ENCODE measurements at places on chromosomes 12 and 14.

- no peak for DNase-seq
Observed at GRCh38 chr14:64915029-64915424, 772 bp downstream of the CHURC1 start.

DNA sequence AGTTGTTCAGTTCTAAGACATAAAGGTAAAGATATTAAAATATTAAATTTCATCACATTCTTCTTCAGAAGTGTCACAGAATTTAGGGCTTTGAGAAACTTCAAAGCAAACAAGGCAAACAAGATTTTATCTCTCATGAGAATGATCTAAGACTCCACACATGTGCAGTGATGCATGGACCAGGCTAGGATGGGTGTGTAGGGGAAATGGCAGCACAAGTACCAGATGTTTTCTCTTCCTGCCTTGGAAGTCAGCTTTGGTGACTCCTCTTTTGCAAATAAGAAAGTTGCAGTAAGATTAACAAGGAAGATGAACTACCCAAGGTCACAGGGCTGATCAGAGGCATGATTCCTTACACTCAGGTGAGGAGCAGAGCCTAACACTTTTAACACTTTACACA is 163.8 kb upstream of the LMNTD1 start:
- DNase-seq = no peak

DNA sequence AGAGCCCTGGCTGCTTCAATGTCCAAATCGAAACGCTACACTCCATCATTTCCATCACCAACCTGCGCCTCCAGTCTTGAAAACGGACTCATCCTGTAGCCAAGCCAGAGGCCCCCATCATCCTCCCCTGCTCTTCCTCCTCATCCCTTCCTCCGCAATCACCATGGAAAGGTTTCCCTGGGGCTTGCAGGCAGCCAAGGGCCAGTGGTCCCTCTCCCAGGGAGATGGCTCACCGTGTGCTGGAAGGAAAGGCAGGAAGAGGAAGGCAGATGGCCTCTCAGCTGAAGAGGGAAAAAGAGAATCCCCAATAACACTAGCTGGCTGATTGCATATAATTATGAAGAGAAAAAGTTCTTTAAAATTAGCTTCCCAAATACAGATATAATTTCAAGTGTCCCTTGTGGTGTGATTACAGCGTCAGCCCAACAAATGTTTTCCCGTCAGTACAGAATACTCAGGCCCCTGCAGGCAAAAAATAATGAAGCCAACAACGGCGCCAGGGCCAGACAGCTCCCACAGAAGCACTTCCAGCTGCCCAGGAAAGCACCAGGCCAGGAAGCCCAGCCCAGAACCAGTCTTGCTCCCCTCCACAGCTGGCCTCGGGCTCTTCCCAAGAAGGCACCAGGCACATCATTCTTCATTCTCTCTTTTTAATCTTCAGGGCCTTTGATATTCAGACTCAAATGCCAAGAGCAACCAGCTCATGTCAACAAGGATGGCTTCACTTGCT is 24.7 kb downstream of the ITPK1 start:
- DNase-seq = peak; percentile 39

DNA sequence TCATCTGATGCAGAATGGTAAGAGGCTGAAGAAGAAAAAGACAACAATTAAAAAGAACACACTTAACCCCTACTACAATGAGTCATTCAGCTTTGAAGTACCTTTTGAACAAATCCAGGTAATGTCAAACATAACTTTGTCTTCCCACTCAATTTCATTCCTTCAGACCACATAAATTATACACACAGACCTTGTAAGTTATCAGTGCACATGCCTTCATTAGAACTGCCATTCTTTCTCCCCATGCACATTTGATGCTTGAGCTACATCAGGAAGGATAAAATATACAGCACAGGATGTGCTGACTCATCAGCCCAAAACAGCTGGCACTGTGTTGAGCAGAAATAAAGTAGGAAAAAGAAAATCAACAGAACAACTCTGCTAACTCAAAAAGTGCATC is 246.7 kb downstream of the PAWR start:
- DNase-seq = no peak

DNA sequence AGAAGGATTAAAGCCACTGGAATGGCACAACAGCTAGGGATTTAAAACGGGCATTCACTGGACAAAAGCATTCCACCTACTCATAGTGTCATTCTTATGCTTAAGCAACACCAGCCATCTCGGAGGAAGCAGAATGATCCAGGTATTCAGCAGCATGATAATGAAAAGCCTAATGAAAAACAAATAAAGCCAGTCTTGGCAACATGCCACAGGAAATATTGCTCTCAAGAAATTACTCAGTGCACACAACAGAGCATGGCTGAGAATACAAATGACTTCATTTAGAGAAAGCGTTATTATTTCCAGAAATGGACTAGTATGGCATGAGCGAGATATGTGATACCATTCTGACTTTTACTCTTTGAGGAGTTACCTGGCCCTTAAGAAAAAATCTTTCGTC is 442.2 kb downstream of the APAF1 start:
- peak; percentile 52 for DNase-seq

GRCh38 chr12:5262885-5263284 is 169.0 kb upstream of the NTF3 start:
- DNase-seq = no peak

GRCh38 chr14:94868772-94869072 is 98.8 kb upstream of the GSC start:
- DNase-seq = no peak

DNA sequence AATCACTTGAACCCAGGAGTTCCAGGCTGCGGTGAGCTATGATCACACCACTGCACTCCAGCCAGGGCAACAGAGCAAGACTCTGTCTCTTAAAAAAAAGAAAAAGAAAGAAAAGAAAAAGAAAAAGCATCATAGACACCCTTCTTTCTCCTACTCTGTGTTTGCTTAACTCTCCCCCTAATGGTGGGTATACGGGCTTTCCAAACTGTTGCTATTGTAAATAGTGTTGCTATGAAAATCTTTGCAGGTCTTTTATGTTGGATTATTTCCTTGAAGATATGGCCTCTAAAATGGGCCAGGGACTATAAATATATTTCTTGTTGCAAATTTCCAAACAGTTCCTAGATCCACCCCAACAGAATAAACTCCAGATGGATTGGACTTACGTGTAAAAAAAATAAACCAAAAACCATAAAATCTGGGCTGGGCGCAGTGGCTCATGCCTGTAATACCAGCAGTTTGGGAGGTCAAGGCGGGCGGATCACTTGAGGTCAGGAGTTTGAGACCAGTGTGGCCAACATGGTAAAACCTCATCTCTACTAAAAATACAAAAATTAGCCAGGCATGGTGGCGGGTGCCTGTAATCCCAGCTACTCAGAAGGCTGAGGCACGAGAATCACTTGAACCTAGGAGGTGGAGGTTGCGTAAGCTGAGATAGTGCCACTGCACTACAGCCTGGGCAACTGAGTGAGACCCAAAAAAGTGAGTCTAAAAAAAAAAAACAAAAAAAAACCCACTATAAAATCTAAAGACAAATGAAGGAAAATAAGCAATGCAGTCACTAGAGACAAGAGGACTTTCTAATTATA is 25.9 kb downstream of the NFKBIA start:
- DNase-seq = no peak

- no peak for DNase-seq
Observed at GRCh38 chr14:66311058-66311457, 175.1 kb upstream of the CCDC196 start.

DNA sequence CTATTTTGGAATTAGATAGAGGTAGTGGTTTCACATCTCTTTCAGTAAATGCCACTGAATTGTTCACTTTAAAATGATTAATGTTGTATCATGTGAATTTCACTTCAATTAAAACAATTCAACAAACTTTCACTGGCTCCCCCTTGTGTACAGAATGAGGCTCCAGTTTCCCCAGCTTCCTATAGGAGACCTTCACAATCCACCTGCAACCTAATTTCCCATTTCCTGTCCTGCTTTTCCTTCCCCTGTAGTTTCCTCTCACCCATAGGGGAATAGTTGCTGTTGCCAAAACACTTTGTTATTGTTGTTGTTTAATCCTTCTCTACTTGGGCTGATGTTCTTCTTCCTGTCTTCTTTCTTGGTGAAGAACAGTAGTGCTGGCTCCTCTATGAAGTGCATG is 59.8 kb downstream of the NPAS3 start:
- no peak for DNase-seq

DNA sequence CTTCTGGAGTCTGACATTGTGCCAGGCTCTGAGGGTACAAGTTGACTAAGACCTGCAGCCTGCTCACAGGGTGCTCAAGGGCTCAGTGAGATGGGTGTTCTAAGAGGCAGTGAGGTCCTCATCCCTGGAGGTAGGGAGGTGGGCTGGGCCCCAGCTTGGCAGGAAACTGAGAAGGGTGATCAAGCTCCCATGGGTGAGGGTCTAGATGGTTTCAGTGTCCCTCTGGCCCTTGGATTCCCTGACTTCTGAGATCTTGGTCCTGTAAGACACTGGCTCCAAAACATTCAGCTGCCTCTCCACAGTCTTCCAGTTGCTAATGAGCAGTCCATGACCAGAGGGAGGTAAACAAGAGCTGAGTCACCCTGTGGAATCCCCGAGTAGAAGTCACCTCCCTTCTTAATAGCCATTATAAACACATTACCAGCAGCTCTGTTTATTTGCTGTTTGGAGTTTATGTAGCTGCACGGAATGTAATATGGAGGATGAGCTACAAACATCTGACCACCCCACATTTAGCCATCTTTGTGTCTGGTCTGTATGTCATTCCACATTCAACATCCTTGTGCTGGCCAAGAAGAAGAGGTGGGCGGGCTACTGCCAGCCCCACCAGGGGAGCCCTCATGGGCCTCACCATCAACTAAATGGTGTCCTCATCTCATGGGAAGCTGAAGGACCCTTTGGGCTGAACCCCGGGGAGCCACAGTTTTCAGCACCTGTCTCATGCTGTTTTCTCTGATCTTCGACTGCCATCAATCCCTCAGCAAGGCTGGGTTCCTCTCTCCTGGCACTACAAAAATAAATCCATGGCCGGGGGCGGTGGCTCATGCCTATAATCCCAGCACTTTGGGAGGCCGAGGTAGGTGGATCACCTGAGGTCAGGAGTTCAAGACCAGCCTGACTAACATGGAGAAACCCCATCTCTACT is 37.2 kb upstream of the BDKRB2 start:
- no peak for DNase-seq

DNA sequence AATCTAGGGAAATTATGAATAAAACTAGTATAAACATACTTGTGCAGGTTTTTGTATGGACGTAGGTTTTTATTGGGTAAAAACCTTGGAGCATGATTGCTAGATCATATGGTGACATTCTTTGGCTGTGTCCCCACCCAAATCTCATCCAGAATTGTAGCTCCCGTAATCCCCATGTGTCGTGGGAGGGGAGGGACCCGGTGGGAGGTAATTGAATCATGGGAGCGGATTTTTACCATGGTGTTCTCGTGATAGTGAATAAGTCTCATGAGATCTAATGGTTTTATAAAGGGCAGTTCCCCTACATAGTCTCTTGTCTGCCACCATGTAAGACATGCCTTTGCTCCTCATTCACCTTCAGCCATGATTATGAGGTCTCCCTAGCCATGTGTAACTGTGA is 120.9 kb downstream of the FOXA1 start:
- DNase-seq = no peak

- no peak for DNase-seq
Observed at GRCh38 chr14:104009297-104009696, 67.0 kb upstream of the RD3L start.

DNA sequence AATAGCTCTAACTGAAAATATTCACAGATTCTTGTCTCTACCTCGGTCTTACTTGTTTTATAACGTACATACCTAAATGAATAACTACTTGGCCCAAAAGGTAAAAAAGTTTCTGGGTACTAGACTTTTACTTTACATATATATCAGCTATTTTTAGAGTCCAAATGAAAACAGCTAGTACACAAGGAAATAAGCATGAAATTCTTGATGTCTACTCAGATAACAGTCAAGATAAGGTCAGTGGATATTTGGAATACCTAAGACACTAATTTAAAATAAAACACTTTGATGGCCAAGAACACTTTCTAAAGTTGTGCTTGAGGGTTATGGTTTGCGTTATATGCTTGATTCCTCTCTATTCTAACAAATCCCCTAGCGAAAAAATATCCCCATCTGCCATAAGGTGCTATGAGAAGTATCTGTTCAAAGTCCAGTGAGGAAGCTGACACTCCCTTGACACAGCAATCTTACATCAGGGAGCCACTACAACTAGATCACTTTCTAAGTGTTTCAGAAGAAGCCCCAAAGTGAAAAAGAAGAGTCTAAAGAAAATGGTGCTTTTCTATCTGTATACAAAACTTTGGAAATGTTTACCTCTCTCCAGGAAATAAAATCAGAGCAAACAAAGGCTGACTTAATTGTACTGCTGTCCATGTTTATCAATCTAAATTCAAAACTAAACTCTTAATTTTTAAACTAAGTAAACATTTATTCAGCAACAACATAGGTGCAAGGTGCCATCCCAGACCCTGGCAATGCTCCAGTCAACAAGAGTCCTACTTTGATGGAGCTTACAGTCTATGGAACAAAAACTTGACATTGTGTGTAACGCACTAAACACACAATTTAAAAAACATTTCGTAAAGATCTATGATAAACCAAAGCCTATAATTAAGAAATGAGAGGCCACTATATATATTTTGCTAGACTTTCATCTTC is 11.7 kb downstream of the PTPN21 start:
- DNase-seq = no peak

GRCh38 chr12:50221228-50222008 is 54.2 kb upstream of the CERS5 start:
- peak; percentile 39 for DNase-seq

DNA sequence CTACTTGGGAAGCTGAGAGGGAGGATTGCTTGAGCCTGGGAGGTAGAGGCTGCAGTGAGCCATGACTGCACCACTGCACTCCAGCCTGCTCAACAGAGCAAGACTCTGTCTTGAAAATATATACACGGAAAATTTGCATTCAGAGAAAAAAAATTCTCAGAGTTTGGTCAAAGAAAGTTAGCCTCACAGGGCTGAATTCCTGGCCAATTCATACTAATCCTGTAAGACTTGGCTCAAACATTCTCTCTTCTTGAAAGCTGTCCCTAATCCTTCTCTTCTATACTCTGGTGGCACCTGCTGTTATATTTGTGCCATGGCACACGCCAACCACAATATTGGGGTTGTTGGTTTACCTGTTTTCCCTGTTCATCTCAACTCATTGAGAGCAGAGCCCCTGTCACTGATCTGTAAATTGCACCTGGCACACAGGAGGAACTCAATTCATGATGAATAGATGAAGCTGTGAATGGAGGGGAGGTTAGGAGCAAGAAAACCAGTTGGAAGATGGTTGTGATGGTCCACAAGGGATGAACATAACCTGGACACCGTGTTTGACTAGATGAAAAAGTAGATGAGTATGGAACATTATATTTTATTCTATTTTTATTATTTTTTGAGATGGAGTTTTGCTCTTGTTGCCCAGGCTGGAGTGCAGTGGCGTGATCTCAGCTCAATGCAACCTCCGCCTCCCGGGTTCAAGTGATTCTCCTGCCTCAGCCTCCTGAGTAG is 36.8 kb upstream of the SPTSSA start:
- peak; percentile 49 for DNase-seq

- no peak for DNase-seq
Observed at GRCh38 chr12:7959701-7960121, 23.7 kb upstream of the SLC2A3 start.

GRCh38 chr12:113333877-113334785 is 778 bp downstream of the SLC8B1 start:
- DNase-seq = no peak

All from NCI-H2081 (cell line).